Small intestine (tissue), 16 donors: ENCODE measurements at places on chromosomes 11 and 22. TPM values are rescaled to one million over a fixed set of nuclear protein-coding genes. Genes with fewer than 3 reads are reported as not detected.

Gene OR51A2
- not detected for polyA plus RNA-seq

Gene OR9G1
- polyA plus RNA-seq = 0.32 TPM

Gene RAC2
- 20.3 TPM for polyA plus RNA-seq

Gene TYR
- not detected for polyA plus RNA-seq

Gene DTX4
- 21.0 TPM for polyA plus RNA-seq

DNA sequence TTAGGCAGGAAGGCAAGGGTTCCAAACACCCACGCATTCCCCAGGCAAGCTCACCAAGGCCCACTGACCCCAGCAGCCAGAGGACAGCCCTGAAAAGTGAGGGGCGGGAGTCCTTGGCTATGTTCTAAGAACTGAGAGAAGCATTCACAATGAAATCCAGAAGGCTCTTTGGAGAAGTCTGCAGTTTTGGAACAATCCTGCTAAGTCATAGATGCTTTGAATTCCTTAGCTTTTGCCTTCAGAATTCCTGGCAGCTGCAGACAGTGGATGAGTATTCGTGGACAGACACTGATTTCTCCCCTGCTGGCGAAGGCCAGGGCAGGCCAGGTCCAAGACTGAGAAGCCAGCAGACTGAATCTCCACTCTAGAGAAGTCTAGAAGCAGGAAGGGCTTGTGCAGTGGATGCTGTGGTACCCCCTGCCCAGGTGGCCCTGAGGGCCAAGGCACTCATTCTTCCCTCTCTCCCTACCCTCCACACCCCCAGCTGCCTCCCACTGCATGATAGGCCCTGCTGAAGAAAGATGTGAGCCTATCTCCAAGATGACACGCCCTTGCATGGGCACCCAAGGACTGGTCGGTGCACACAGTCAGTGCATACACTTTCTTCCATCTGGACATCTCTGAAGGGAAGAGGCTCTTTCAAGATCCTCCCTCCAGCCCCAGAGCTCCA, 133.2 kb upstream of the TEAD1 start:
- DNase-seq = no peak
- H3K4me1 ChIP-seq = no peaks in the 10 kb centered on the region
- H3K27me3 ChIP-seq = no peaks in the 10 kb centered on the region

GRCh38 chr22:27726686-27727449, 74.7 kb downstream of the MN1 start:
- H3K4me1 ChIP-seq = peaks cover 33% of the 10 kb centered on the region
- H3K27ac ChIP-seq = peak overlapping the region; percentile 78
- DNase-seq = peak; percentile 42
- H3K4me3 ChIP-seq = no peak overlapping the region
- H3K36me3 ChIP-seq = no peaks in the 10 kb centered on the region
- H3K27me3 ChIP-seq = no peaks in the 10 kb centered on the region

DNA sequence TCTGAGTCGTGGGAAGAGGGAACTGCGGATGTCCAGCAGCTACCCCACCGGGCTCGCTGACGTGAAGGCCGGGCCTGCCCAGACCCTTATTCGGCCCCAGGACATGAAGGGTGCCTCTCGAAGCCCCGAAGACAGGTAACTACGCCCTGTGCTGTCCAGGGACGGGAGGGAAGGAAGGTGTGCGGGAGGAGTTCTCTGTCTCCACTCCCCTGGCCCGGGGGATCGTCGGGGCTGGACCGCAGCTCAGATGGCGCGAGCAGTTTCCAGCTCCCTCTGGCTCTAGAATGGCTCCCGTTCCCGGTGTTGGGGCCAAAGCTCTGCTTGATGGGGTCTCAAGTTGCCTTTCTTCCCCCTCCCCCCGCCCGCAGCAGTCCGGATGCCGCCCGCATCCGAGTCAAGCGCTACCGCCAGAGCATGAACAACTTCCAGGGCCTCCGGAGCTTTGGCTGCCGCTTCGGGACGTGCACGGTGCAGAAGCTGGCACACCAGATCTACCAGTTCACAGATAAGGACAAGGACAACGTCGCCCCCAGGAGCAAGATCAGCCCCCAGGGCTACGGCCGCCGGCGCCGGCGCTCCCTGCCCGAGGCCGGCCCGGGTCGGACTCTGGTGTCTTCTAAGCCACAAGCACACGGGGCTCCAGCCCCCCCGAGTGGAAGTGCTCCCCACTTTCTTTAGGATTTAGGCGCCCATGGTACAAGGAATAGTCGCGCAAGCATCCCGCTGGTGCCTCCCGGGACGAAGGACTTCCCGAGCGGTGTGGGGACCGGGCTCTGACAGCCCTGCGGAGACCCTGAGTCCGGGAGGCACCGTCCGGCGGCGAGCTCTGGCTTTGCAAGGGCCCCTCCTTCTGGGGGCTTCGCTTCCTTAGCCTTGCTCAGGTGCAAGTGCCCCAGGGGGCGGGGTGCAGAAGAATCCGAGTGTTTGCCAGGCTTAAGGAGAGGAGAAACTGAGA, 1.4 kb downstream of the ADM start:
- H3K27me3 ChIP-seq = no peaks in the 10 kb centered on the region
- H3K27ac ChIP-seq = peak overlapping the region; percentile 62
- H3K36me3 ChIP-seq = no peaks in the 10 kb centered on the region
- H3K4me1 ChIP-seq = peaks cover 3% of the 10 kb centered on the region
- peak overlapping the region; percentile 56 for H3K4me3 ChIP-seq
- DNase-seq = no peak

- no peaks in the 10 kb centered on the region for H3K27me3 ChIP-seq
- DNase-seq = no peak
- no peak overlapping the region for H3K4me3 ChIP-seq
- H3K36me3 ChIP-seq = no peaks in the 10 kb centered on the region
Observed at GRCh38 chr11:21429401-21429800, 760.0 kb downstream of the NELL1 start.

DNA sequence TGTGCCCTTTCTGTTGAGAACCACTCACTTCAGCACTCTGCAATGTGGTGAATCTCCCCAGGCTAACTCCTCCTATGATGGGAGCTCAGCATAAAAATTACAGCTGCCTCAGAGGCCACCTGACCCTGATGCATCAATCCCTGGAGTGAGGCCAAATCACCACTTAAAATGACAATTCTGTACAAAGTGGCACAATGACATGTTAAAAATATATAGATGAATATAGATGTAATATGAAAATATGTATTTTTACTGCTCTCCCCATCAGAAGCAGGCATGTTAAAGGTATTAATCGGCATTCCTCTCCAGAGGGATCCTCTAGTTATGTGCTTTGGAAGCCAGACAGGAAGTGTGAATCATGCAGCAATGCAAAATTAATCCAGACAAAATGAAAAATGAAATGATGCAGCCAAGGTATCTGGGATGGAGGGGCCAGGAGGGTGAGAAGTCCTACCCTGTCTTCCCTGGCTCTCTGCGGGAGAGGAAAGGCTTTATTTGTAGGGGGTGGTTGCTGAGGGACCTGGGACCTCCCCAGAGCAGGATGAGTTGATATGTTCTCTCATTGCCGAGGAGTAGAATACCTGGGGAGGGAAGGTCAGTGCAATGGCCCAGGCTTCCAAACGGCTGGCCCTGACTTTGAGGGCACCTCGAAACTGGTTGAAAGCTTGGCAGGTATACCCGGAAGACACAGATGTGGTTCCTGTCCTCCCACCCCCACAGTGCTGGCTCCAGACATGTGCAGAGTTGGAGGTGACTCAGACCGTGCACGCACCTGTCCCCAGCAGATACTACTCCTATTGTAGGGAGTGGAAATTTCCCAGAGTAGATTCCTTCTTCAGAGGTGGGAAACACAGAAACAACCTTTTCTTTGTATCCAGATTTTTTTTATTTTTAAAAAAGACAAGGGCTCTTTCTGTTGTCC, 347.9 kb upstream of the NCAM1 start:
- peaks cover 4% of the 10 kb centered on the region for H3K27me3 ChIP-seq
- no peak overlapping the region for H3K4me3 ChIP-seq
- no peak overlapping the region for H3K27ac ChIP-seq

- H3K4me3 ChIP-seq = no peak overlapping the region
- peak; percentile 36 for DNase-seq
- H3K36me3 ChIP-seq = peaks cover 3% of the 10 kb centered on the region
- H3K27ac ChIP-seq = no peak overlapping the region
Observed at GRCh38 chr22:40525250-40525884, 111.2 kb downstream of the MRTFA start.
